ENCODE measurements at places on chromosomes 6 and 20.

DNA sequence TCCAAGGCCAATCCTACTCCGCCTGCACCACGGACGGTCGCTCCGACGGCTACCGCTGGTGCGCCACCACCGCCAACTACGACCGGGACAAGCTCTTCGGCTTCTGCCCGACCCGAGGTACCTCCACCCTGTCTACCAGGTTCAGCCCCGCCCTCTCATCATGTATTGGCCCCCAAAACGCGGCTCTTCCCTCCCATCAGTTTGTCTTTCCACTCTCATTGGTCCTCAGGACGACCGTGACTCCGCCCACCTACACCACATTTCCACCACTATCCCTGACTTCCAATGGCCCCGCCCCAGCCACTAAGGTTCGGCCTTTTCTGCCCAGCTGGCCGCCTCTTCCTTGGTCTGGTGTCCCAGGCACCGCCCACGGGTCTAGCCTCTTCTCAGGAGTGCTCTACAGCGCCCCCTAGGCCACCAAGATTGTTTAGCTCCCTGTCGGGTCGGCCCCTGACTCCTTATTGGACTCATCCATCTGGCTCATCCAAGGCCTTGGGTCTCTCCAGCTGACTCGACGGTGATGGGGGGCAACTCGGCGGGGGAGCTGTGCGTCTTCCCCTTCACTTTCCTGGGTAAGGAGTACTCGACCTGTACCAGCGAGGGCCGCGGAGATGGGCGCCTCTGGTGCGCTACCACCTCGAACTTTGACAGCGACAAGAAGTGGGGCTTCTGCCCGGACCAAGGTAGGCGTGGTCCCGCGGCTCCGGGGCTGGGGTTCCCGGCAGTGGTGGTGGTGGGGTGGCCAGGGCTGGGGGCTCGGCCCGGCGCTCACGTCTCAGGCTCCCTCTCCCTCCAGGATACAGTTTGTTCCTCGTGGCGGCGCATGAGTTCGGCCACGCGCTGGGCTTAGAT, 3.1 kb downstream of the MMP9 start:
- ATAC-seq = no peak

GRCh38 chr20:18090477-18090876, 32.8 kb upstream of the OVOL2 start:
- no peak for ATAC-seq

DNA sequence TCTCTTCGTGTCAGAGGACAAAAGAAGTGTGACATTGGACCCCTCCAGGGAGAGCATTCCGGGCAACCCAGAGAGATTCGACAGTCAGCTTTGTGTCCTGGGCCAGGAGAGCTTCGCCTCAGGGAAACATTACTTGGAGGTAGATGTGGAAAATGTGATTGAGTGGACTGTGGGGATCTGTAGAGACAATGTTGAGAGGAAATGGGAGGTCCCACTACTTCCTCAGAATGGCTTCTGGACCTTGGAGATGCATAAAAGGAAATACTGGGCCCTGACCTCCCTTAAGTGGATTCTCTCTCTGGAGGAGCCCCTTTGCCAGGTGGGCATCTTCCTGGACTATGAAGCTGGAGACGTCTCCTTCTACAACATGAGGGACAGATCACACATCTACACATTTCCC, 9.5 kb upstream of the BTN3A3 start:
- ATAC-seq = no peak

DNA sequence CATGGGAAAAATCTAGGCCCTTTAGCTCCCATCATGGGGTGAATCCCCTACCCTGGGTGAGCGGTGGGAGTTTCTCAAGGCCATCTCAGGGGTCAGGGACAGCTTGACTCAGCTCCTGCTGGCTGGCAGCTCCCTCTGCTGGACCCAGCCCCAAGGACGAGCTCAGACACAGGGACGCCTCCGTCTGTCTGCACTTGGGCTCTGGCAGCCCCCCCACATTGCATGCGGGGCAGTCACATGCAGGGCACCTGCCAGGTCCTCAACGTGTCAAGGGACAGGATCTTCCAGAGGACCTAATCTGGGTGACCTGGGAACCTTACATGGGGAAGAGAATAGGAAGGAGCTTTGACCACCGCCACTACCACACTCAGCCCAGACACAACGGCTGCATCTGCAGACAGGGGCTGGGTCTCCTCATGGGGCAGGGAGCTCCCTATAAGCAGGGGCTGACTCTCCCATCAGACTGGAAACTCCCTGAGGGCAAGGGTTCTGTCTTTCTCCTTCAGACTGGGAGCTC, 173.4 kb downstream of the MRPL14 start:
- no peak for ATAC-seq

DNA sequence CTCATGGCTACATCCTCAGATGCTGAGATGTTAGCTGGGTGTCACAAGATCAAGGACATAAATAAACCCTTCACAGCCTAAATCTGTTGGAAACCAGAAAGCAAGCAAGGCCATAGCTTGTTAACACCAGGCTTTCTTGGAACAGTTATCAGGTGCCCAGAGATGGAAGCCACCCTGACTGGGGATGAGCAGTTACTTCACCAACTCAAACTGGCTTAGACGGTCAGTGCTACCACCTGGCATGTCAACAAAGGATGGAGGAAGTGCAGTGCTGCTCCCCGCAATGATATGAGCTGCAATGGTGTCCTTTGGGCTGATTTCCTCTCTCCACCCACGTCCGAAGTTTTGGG, 28.9 kb upstream of the SMIM29 start:
- ATAC-seq = no peak

- no peak for ATAC-seq
Measured at GRCh38 chr6:123925842-123926399, 122.3 kb downstream of the NKAIN2 start.

DNA sequence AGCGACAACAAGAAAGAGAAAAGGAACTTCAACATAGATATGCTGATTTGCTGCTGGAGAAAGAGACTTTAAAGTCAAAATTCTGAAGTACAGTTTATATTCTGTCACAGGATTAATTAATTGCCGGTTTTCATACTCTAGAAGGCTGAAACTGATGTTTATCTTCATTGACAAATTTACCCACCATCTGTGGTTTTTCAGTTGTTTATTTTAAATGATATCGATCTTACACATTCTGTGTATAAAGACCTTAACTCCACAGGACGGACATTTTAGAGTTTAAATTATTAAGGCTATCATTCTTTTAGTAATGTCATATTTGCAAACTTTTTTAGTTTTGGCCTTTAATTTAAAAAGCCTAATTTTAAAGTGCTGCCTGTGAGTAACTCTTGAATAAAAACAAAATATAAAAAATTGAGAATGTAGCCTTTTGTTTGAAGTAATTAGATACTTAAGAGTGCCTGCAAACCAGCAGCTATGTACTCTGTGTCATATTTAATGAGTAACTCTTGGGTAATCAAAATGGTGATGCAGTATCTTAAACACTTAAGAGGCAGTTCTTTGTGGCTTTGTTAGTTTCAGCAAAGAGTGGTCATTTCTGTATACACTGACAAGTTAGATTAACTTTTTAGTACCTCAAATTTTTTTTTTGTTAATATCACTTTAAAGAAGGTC, 59.3 kb downstream of the CDC5L start:
- ATAC-seq = peak; percentile 46

DNA sequence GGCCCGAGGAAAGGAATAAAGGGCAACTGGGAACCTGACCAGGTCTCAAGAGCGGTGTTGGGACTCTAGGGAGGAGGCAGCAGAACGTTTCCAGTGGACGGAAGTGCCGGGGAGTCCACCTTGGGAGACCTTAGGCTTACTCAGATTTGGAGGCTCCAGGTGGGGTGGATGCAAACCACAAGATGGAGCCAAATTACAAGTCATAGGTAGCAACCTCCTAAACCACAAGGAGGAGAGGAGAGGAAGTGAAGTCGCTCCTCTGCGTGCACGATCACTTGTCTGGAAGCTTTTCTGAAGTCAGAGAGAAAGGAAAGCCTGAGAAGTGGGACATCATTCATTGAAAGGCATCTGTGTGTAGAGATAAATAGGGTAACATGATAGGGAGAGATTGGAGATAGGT, 9.3 kb downstream of the HLA-DOA start:
- peak; percentile 73 for ATAC-seq

DNA sequence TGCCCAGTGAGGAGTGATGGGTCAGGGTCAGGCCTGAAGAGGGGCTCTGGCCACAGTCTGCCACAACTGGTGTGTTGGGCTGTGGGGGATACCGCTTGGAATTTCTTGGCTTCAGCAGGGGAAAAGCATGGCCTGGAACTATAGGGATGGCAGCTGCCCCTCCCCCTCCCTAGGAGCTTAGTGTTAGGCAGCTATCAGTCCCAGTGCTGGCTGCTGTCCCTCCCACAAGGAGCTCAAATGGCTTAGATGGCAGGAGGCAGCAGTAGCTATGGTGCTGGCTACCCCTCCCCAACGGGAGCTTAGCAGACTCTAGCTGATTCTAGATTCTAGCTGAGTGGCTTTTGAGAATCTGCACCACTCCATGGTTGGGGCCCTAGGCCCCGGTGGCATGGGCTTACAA, 414.5 kb upstream of the HSF2 start:
- ATAC-seq = no peak

DNA sequence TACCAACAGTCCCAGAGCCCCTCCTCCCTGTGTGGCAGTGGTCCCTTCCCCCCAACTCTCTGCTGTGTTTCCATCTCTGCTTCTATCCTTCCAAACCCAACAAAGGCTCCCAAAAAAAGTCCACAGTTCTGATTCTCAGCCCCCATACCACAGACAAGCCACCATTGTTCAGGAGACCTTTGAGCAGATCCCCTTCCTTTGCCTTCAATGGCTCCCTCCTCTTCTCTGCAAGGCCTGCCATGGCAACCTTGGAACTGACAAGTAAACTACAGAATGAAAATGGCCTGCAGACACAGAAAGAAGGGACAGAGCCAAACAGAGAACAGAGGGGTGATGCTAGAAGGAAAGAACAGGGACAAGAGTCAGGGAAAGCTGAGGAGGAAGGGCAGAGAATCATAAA, 23.2 kb downstream of the OR2H2 start:
- no peak for ATAC-seq

- no peak for ATAC-seq
Measured at GRCh38 chr6:56279331-56280080, 32.1 kb upstream of the COL21A1 start.

DNA sequence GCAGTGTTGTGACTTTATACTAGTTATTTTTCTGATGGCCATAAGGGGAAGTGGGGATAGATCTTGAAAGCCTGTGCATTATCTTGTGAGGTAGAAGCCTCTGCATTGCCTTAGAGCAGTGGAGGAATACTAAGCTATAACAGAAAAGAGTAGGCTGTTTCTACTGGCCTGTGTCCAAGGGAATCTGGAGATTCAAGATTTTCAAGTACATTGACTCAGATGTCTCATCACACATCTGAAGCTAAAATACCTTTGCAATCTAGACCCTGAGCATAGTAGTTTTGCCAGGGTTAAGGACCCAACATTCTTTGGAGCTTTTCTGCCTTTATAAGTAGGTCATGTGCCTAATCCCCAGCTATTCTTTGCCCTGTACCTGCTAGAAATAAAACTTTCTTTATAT, 272.3 kb downstream of the TENT5A start:
- ATAC-seq = no peak

DNA sequence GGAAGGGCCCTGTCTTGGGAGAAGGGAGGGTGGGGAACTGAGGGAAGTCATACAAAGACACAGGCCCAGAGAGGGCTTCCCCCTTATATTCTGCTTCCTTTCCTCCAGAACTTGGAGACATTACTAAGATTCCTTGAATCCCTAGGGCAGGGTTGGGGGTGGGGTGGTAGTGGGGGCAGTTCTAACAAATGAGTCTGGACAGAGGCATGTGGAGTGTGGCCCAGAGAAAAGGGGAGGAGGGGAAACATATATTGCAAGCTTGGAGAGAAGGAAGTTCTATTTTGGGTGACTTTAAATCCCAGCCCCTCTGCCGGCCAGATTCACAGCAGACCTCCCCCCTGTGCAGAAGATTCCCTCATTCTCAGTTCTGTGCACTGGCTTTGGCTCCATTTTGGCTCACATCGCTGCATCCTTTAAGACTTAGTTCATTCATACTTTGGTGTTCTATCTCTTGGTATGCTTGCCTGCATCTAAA, 43.7 kb downstream of the DAAM2 start:
- ATAC-seq = no peak

- peak; percentile 38 for ATAC-seq
Measured at GRCh38 chr6:35736253-35736894, 458 bp upstream of the ARMC12 start.

GRCh38 chr6:156554160-156554559, 223.0 kb upstream of the ARID1B start:
- no peak for ATAC-seq

- ATAC-seq = no peak
Measured at GRCh38 chr6:10945845-10946244, 59.0 kb downstream of the SYCP2L start.

- ATAC-seq = no peak
Measured at GRCh38 chr20:1811621-1812498, 83.3 kb upstream of the SIRPA start.

- ATAC-seq = no peak
Measured at GRCh38 chr6:113597231-113597583, 259.9 kb upstream of the MARCKS start.

GRCh38 chr6:108157234-108157980, 8.4 kb upstream of the NR2E1 start:
- ATAC-seq = no peak

GRCh38 chr6:157272866-157273755, 50.2 kb downstream of the TMEM242 start:
- no peak for ATAC-seq

- no peak for ATAC-seq
Measured at GRCh38 chr6:146240322-146240721, 211.5 kb downstream of the GRM1 start.

DNA sequence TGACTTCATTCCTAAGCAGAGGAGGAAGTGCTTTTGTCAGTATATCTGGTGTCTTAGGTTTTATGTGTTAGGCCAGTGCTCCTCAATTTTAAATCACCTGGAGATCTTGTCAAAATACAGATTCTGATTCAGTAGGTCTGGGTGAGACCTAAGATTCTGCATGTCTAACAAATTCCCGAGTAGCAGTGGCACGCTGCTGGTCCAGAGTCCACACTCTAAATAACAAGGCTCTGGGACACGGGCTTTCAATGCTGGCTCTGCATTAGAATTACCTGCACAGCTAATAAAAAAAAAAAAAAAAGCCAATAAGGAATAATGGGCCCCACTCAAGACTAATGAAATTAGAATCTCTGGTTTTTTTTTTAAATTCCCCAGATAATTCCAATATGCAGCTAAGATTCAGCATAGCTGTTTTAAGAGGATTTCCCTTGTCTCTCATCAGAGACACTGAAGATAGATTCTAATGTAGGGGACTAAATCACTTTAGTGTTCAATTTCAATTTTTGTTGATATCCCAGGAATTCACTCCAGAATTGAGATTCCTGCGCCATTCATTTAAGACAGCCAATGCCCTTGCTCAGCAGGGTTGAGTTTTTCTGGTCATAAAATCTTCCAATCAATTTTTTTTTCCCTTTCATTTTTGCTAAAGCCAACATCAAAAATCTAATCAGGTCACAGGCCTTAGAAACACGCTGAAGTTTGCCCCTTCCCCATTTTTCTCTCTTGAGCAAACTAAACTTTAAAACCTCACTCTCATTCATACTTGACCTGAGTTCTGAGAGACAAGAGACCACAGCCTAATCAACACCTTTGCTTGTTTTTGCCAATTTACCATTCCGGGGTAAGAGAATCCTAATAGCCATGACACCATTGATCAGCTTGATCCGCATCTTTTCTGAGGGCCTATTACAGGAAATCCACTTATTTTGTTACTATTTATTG, 2.4 kb downstream of the TDP2 start:
- no peak for ATAC-seq
